HT1080 (cell line): ENCODE measurements at places on chromosomes 5 and 9.

GRCh38 chr5:106014262-106014661 lies 1656.5 kb downstream of the EFNA5 start:
- DNase-seq = no peak

DNA sequence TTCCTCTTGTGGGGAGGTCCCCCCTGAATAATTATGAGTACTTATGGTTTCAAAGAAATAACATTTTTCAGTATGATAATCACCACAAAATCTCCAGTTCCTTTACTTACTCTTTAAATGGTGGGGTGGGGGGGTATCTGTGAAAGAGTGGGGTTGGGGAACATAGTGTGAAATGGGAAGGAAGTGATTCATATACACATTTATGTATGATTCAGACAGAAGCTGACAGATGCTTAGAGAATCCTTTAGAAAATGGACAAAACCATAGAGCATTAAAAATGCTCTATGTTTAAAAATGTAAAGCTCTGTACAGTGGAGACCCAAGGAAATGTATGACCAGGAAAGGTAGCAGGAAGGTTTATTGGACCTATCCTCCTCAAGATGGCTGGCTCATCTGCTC lies 267.5 kb upstream of the GRIA1 start:
- DNase-seq = peak; percentile 80

DNA sequence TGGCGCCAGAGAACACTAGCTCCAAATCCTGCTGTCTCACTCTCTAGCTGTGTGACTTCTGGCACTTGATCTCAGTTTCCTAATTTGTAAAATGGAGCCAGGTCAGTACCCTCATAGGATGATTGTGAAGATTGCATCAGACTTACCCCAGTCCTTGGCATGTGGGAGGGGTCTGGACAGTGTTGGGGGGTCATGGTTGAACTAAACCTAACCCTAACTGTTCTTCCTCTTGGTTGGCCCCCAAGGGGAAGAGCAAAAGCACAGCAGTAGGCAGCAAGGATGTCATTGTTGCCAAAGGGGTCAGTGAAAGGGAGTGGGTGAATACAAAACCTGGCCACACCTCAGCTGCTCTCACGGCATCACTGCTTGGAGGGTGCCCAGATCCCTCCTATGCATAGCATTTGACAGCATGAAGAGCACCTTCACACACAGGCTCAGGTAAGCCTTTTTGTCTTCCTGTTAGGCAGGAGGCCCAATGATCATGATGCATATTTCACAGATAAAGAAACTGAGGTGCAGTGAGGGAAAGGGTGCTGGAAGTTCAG lies 15.7 kb upstream of the CXCL14 start:
- DNase-seq = no peak

GRCh38 chr5:91168859-91169258 lies 214.3 kb downstream of the ARRDC3 start:
- no peak for DNase-seq

GRCh38 chr5:178765753-178766300 lies 35.4 kb upstream of the ZNF354A start:
- DNase-seq = no peak

- no peak for DNase-seq
These were observed 187.7 kb downstream of the PIK3R1 start for GRCh38 chr5:68403301-68403700.

DNA sequence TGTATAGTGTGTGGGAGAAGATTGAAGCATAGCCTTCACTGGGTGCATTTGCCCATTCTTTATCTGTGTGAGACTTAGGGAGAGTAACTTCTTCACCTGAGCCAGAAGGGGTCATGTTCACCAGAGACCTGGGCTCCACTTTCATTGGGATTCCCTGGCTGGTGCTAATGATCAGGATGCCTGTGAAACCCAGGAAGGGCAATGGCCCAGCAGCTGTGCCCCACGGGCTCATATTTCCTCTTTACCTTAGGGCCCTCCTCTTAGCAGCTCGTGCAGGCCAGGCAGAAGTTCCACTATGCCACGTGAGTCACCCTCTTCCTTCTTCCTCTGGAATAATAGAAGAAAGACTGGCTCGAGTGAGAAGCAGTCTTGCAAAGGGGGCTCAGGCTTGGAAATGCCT lies 5.0 kb downstream of the PPARGC1B start:
- DNase-seq = peak; percentile 83

DNA sequence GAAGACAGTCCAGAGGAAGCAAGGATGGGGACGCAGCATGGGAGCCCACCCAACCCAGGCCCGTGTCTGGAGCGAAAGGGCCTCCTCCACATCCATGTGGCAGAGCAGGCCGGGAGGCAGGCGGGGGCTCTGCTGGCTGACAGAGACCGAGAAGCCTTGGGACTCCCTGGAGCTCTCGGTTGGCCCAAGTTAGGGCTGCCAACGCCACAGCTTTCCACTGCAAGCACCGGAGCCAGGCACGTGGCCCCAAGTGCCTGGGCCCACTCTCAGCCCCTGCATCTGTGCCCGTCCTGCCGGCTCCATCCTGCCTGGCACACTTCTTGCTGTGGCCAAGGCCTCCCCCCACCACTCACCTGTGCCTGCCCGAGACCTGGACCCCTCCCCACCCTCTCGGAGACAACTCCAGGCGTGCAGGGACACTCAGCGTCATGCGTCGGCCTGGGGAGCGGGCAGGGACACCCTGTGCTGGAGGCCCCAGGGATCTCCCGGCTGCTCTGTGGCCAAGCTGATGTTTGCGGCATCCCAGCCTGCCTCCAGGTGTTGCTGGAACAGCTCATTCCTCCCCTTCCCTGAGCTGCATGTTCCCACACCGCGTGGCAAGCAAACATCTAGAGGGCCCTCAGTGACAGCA lies 31.5 kb downstream of the SLC6A3 start:
- no peak for DNase-seq
